ENCODE measurements at places on chromosomes 16 and 17.
A peak's percentile ranks its signal among the peaks of the same experiment; 100 is the strongest.

DNA sequence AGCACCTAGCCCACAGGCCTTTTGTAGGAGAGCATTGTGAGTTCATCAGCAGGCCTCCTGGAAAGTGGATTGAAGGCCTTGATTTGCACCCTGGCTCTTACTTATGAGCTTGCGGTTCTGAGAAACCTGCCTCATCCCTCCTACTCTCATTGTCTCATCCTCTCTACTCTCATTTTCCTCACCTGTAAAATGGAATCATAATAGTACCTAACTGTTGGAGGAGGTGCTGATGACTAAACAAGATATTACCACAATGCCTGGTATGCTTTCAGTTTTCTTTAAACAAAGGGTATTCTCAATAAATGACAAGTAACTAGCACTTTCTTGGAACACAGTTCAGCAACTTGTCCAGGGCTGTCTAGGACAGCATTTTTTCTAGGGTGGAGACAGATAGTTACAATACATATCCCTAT is 243.1 kb upstream of the MAF start:
- no peak for DNase-seq

DNA sequence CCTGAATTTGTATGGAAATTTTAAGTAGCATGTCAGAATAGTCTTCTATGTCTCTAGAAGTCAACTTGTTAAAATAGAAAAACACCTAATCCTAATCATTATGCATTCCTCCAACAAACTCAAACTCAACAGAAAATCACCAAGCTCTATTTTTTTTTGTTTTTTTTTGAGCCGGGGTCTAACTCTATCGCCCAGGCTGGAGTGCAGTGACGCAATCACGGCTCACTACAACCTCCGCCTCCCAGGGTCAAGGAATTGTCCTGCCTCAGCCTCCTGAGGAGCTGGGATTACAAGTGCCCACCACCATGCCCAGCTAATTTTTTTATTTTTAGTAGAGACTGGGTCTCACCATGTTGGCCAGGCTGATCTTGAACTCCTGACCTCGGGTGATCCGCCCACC is 9.8 kb downstream of the TMEM231 start:
- no peak for DNase-seq

GRCh38 chr16:70695331-70696070 is 9.6 kb upstream of the MTSS2 start:
- no peak for DNase-seq

- DNase-seq: no peak
These were observed 252.1 kb downstream of the PHKB start for GRCh38 chr16:47713225-47713595.

- no peak for DNase-seq
These were observed 46.4 kb upstream of the CDH13 start for GRCh38 chr16:82580298-82580890.

DNA sequence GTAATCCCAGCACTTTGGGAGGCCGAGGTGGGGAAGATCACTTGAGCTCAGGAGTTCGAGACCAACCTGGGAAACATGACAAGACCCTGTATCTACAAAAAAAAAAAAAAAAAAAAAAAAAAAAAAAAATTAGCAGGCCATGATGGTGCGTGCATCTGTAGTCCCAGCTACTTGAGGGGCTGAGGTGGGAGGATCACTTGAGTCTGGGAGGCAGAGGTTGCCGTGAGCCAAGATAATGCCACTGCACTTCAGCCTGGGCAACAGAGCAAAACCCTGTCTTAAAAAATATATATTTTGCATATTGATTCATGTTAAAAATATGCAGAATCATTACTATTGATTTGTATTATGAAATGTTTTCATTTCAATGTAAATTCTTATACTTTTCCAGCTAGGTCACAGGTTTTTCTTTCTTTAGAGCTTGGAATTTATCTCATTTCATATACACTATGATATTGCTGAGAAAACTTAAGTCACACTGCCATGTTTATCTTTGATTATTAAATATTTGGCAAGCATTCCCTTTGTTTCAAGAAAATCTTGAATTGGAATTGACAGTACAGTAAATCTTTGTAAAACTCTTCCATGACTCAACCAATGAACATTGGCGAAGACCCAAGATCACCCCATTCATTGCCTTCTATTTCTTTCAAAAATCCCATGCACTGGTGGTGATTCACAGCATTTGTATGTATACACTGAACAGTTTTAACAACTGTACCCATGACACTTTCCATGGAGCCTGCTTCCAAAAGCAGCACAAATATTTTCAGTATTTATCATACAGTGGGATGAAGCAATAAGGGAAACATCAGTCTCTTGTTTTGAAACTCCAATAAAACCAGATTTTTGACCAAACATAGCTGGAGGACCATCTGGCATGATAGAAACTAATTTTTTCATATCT is 83.5 kb upstream of the TNRC6A start:
- DNase-seq: no peak

DNA sequence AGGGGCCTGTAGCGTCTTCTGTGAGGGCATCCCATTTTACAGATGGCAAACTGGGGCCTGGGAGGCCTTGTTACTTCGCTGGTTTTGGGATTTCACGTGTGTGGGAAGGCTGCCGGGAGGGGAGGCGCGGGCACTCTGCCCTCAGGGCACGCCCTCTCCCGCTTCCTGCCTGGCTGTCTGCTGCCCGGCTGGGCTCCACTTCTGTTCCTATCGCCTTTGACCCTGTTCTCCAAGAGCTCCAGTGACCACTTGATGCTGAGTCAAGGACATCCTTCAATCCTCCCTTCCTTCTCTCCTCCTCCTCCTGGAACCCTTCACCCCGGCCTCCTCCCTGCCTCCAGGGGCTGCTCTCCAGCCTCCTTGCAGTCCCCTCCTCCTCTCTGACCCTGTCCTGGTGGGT is 16.0 kb downstream of the SPNS3 start:
- no peak for DNase-seq

DNA sequence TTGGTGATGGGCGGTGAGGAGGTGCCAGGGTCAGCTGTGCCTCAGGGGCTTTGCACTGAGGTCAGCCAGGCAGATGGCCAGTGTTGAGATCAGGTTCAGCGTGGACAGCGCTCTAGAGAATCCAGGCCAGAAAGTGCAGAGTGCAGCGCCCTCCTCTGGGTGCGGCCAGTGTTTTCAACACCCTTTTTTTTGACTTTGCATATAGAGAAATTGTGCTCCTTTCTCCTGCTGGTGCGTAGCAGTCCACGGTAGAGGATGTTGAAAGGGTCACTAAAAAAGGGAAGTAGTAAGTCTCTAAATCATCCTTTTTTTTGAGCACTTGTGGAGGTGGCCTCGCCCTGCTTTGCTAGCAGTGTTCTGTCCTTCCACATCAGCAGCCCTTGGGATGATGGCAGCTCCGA is 53.9 kb downstream of the BANP start:
- DNase-seq: peak; percentile 0

DNA sequence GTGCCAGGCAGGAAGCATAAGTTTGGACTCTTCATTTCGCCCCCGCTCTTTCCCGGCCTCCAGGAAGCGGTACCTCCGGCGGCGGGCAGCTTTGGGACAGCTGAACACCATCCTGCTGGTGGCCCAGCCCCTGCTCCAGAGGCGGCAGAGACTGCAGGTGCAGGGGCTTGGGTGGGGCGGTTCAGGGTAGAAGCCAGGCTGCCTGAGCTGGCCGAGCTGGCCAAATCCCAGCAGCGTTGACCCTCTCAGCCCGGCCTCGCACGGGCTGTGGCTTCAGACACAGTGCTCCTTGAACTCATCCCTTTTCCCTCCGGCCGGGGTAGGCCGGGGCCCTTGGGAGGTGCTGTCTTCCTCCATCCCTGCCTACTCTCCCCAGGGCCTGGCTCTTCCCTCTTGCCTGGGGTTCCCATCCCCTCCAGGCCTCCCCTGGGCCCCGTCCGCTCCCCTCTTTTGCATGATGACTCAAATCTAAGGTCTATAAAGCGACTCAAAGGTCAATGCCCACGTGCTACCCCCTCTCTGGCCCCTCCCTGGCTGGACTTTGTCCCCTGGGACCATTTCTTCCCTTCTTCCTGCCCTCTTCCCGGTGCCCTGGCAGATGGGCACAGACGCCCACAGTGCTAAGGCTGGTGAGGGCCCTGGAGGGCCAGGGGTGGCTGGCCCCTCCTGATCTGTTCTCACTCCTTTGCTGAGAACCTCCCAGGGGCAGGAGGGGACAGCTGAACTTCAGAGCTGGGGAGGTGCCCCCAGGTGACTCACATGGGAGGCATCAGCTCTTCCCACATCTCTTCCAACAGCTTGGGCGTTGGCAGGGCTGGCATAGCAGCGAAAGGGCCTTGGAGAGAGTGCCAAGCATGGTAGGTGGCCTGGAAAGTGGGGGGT is 22.7 kb downstream of the MYO15B start:
- DNase-seq: no peak

GRCh38 chr16:19382887-19383816 is 34.5 kb upstream of the TMC5 start:
- DNase-seq: peak; percentile 72

DNA sequence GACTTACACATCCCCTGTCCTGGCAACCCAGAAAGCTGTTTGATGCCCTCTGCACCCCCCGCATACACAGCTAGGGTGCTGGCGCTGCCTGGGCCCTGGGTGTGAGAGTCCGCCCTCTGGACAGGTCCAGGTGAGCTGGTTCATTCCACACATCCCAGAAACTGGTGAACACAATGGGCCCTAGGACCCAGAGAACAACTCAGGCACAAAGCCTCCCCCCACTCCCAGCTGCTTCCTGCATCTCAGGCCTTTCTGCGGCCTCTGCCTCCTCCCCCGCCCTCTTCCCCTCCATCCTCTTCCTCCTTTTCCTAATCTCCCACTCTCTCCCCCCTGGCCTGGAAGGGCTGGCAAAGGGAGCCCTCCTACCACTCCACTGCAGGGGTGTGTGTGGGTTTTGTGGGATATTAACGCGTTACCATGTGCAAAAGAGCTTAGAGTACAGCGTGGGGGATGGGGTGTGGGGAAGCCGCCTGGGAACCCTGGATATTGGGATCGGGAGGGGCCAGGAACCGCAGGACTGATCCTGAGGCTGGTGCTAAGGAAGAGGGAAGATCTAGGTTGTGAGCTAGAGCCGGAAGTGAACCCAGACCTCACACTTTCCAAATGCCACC is 1.6 kb upstream of the PPP1R9B start:
- DNase-seq: peak; percentile 86

DNA sequence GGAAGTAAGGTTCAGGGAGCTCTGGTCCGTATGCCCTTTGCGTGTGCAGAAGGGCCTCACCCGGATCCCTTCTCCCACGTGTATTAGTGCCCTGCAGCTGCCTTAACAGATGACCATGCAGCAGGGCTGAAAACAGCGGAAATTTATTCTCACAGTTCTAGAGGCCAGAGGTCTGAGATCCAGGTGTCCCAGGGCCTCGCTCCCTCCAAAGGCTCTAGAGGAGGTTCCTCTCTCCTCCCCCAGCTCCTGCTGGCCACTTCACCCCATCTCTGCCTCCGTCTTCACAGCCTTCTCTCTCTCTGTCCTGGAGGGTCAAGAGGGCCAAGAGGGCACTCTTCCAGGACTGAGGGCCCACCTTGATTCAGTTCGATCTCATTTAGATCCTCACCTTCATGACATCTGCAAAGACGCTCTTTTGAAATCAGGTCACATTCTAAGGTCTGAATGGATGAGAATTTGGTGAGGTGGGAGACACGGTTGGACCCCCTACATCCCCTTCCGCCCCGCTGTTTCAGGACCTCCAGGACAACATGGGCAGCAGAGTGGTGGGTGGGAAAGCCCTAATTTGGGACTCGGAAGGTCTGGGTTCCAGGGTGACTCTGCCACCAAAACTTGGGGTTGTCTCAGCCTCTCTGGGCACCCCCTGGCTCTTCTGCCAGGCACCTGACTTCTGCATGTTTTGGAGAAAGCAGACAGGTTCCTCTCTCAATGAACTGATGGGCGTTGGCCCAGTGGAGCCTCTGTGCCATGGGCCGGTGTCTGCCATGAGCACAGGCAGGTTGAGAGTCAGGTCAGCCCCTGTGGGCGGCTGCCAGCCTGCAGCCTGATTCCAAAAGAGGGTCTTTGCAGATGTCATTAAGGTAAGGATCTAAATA is 361.2 kb downstream of the SEC14L1 start:
- no peak for DNase-seq

DNA sequence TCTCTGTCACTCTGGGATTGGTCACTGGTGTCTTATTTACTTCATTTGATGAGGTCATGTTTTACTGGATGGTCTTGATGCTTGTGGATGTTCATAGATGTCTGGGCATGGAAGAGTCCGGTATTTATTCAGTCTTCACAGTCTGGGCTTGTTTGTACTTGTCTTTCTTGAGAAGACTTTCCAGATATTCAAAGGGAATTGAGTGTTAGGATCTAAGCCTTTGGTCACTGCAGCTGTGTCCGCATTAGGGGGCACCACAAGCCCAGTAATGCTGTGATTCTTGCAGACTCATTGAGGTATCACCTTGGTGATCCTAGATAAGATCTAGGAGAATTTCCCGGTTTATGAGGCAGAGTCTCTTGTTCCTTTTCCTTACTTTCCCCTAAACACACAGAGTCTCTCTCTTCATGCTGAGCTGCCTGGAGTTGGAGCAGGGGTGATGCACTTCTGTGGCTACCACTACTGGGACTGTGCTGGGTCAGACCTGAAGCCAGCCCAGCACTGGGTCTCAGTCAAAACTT is 214.7 kb downstream of the SPECC1 start:
- peak; percentile 20 for DNase-seq

GRCh38 chr16:76756423-76756822 is 434.6 kb upstream of the MON1B start:
- no peak for DNase-seq

DNA sequence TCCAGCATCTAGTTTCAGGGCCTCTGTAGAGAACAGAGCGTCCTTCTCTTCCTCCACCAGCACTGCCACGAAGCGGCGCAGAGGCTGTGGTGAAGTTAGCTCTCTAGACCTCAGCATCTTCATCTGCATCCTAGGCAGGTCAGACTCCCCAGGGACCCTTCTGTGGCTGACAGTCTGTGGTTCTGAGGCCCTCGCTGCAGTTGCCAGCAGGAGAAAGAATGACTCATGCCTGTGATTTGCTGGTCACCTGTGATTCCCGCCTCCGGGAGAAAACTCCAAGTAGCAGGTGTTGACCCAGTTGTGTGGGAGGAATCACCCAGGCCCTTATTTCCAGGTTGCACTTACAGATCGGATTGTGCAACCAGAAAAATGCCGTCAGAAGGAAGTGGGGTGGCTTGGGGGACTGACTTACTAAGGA is 117.3 kb upstream of the CACNG5 start:
- peak; percentile 23 for DNase-seq

DNA sequence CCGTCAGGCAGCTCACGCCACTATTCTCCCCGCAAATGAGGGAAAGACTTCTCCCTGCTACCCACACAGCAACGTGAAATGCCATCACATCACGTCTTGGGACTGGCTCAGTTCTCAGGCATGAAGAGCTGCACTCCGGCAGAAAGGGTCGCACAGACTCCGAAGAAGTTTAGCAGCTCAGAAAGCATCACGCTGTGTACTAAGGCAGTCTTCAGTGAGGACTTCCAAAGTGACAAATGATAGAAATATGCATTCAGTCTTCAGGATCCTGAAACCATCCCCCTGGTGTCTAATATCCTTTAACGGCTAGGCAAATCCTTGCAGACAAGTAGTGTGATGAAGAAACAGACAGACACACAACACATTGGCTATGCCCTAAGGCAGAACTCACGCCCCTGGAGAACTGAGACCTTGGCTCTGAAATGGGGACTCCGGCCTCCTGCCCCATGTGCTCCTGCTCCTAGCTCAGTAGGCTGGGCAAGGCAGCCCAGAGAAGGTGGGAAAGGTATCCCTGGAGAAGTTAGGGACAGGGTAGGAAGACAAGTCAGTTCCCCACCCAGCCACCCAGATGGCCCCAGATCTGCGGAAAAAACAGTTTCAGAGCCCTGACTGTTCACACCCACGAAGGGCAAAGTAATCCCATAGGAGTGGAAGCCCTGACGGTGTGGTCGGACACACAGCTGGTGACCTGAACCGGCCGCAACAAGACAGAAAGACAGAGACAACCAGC is 1.6 kb downstream of the XYLT1 start:
- no peak for DNase-seq
